ENCODE measurements at places on chromosomes 4 and X.

DNA sequence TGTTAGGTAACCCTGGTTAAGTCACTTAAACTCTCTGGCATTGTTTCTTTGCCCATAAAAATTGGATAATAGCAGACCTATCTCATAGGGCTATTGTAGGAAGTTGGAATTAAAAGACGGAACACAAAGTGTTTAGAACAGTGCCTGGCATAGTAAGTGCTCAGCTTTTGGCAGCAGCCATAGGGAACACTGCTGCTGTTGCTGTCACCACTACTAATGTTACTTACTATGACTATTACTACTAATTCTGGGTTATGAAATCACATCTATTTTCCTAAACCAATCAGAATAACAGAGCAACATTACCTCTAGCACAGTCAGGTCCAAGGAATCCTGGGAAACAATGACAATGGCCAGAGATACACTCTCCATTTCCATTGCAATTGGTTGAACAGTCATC lies 300.0 kb downstream of the SH2D1A start:
- no peak for DNase-seq

DNA sequence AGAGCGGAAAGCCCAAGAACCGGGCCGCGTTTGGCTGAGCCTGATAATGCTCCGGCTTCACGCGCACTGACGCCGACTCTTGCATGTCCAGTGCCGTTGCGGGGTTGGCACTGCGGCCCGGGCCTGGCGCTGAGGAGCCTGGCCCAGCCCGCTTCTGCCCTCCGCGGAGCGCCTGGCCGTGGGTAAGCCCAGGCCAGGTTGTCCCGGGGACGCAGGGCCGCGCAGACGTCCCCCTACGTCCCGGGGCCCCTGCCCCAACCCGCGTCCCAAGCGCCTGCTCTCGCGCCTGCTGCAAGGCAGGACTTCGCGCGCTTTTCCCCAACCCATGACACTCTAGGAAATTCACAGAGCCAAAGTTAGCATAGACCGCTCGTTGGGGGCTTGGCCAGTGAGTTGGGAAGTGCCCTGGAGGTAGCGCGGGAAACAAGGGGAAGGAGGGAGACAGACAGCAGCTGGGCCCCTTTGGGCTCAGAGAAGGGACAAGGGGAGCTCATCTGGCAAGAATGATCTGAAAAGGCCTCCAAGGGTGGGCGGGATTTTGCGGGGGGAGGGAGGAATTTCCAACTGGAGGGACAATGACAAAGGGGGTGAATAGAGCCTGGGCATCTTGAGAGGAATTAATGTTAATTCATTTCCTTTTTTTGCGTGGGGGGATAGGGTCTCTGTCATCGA lies 665 bp upstream of the LRPAP1 start:
- DNase-seq: no peak

DNA sequence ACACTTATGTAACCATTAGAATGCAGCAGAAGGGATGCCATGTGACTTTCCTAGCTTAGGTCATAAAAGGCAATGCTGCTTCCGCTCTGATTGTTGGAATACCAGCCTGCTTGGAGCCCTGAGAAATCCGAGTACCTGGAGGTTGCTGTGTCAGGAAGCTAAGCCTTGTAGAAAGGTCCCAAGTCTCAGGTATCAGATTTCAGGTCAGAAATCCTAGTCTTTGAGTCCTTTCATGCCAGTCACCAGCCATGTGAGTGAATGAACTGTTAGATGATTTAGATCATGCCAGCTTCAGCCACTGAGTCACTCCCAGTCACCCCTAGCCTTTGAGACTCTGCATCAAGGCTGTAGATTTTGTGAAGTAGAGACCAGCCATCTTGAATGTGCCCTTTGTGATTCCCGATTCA lies 23.5 kb downstream of the RAP1GDS1 start:
- DNase-seq: no peak

- no peak for DNase-seq
These were observed 127.7 kb downstream of the PRKX start for GRCh38 chrX:3585719-3586118.

DNA sequence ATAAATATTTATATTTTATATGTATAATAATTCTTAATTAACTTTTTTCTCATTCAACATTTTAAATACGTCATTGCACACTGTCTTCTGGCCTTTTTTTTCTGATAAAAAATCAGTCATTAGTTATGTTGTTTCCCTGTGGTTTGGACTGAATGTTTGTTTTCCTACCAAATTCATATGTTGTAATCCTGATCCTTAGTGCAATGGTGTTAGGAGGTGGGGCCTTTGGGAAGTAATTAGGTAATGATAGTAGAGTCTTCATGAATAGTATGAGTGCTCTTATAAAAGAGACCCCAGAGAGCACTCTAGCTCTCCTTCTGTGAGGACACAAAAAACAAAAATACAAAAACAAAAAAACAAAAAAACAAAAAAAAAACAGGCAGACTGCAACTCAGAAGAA lies 117.2 kb downstream of the GASK1B start:
- no peak for DNase-seq

DNA sequence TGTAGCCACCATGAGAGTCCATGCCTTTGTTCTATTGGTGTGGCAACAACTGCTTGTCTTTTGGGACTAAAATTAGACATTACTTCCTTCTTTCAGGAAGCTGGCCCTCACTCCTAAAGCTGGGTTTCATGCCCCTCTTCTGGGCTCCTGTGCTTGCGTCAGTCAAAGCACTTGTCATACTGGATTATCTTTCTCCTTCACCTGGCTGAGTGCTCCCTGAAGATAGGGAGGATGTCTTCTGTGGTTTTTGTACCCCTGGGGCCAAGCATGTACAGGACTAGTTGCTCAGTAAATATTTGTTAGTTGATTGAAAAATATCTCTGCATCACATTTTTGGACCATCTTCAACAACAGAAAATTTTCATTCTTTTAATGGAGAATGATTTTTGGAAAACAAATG lies 26.1 kb upstream of the LONRF3 start:
- no peak for DNase-seq

DNA sequence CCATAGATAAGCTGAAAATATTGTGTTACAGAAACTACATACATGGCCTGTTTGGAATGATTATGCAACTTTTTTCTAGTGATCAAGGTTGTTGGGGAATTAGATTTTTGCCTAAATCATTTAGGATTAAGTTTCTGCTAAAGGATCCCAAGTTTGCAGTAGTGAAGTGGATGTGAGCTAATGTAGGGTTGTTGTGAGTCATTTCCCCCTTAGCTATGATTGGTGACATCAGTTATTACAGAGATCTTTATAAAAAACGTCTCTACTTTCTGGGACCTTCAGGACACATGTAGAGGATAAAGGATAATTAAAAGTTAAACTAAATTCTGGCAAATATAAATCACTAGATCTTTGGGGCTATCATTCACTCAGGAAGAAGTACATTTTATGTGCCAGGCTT lies 133.3 kb downstream of the GATB start:
- DNase-seq: no peak

DNA sequence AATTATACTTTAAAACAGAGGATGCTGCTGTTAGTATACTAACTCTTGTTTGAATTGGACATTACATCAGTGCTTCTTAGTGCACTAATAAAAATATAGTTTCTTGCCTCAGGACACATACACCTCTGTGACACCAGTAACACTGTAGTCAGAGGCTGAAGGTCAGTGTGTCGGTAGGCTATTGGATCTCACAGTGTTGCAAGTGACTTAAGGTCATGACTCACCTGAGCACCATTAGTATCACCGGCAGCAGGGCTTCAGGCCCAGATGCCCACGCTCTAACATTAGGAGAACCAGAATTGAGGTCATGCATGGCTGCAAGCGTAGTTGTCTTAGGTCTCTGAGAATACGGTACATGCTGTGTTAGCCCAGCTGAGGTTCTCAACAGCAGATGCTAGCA lies 15.2 kb downstream of the ETDC start:
- no peak for DNase-seq

DNA sequence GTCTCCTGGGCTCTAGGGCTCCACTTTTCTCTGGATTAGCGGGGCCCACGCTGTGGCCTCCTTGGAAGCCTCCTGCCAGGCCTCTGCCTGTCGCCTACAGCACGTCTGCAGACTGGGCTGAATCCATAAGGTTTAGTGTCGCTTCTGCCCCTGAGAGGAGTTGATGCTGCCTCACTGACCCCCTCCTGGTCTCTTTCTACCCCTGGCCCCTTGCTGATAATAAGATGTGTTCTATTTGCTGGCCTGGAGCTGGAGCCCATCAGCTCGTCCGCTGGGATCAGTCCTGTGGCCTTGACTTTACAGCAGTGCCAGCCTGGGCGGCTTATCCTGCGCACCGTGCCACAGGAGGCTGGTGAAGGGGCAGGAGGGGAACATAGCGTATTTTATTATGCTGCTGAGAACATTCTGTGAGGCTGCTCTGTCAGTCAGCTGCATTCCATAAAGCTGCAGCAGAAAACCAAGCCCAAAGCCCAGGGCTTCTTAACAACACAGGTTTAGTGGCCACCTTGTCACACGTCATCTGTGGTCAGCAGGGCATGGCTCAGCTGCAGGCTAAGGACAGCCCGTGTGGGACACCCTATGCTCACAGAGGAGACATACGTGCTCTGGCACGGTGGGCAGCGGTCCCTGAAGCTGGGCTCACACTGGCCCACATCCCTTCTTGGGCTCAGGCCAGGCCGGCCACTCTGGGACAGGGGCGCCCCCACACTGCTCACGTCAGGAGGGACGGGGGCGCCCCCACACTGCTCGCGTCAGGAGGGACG lies 29.3 kb upstream of the HGFAC start:
- DNase-seq: no peak

GRCh38 chr4:27790911-27791310 lies 930.3 kb downstream of the STIM2 start:
- DNase-seq: no peak

DNA sequence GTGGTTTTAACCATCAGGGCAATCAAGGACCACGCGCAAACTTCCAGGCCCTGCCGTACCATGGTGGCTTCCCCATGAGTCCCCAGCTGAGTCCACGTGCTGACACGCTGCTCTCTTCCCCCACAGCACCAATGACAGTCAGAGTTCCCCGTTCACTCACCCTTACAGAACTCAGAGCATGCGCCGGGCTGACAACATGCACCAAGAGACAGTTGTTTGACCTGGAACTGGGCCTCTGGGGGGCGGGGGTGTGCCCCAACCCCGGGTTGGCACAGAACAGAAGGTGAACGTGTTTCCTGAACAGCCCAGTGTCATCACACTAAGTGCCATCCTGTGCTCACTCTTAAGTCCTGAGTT lies 29.4 kb downstream of the IRF2 start:
- no peak for DNase-seq

DNA sequence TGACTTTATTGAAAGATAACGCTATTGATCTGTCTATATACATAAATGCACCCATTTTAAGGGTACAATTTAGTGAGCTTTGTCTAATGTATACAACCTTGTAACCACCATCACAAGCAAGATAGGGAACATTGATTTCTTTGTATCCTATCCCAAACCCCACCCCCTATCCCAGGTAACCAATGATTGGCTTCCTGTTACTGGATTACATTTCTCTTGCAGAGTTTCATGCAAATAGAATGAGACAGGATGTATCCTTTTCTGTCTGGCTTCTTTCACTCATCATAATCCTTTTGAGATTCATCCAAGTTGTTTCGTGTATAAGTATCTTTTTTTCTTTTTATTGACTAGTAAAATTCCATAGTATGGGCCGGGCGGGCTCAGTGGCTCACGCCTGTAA lies 1.6 kb upstream of the GRIPAP1 start:
- no peak for DNase-seq

- no peak for DNase-seq
These were observed 23.1 kb upstream of the MAGED1 start for GRCh38 chrX:51870354-51870753.

- peak; percentile 5 for DNase-seq
These were observed 14.9 kb downstream of the NRK start for GRCh38 chrX:105837232-105837631.

DNA sequence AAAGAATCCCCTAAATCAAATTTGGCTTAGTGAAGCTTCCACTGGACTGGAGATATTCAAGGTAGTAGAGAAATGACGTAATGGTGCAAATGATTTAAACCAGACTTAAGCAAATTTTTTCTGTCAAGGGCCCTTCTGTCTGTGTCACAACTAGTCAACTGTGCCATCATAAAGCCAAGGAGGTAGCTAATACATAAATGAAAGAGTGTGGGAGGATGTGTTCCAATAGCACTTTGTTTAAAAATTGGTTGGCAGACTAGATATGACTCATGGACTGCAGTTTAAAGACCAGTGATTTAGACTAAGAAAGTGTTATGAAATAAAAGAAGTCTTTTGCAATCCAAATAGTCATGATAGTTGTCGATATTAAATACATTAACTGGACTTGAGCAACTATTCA lies 24.3 kb upstream of the TEX13C start:
- no peak for DNase-seq

- DNase-seq: no peak
These were observed 511.6 kb upstream of the PRKX start for GRCh38 chrX:4225086-4225485.

- no peak for DNase-seq
These were observed 184.1 kb upstream of the LEF1 start for GRCh38 chr4:108352664-108353308.

DNA sequence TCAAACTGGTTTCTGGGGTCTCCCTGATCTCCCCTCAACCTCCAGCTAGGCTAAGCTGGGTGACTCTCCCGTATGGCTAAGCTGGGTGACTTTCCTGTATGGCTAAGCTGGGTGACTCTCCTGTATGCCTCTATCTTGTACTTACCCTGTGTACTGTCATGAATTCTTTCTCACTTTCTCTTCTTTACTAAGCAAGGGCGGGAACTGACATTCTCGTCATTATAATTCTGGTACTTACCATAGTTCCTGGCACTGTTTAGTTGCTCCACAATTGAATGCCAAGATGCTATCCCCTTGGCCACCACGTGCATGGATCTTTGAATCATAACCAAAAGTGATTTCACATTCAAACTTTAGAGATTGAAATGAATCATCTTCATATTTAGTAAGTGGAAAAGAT lies 8.8 kb downstream of the INTU start:
- DNase-seq: no peak

- DNase-seq: no peak
These were observed 9.7 kb upstream of the PLAC8 start for GRCh38 chr4:83124111-83124780.

DNA sequence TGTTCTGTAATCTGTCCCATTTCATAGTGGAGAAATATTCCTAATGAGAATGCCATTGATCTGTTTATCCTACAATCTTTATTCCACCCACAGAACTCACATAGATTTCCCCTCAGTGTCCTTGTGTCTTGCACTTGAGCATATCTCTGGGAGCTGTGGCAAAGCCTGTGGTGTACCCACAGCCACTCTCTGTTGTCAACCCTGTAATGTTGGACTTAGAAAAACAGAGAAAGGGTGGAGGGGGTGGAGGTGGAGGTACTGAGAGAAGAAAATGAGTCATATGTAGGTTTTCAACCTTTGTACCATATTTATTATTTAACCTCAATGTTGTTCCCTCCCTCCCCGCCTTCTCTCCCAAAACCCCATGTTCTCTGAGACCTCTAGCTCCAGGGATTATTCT lies 46.9 kb upstream of the TLL1 start:
- no peak for DNase-seq

GRCh38 chr4:185638548-185639301 lies 103.4 kb upstream of the PDLIM3 start:
- no peak for DNase-seq

- no peak for DNase-seq
These were observed 44.1 kb downstream of the KLHL15 start for GRCh38 chrX:23982891-23983290.

- DNase-seq: peak; percentile 34
These were observed 30.8 kb upstream of the C1GALT1C1 start for GRCh38 chrX:120660637-120661036.
